Bone marrow (tissue), 2 donors: ENCODE measurements at places on chromosomes 6 and 20.

- DNase-seq, result no peak
Measured at GRCh38 chr6:17709476-17709875, 2.8 kb upstream of the NUP153 start.

DNA sequence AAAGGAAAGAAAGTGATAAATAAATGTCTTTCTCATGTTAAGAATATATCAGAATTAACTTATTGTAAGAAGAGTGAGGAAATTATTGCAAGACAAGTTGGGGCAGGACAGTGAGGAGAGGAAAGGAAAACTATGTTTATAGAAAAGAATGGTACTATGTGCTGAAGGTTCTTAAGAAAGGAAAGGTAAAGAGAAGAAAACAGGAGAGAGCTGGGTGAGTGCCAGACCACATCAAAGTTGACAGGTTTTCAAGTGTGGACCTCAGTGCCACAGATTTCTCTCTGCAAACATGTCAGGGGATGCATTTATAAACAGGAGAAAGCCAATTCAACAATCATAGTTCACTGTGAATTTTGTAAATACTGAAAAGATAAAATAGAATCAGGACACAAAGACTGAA is 439.2 kb downstream of the PKHD1 start:
- no peak for DNase-seq

GRCh38 chr6:113432521-113433334 is 424.4 kb upstream of the MARCKS start:
- DNase-seq, result no peak

DNA sequence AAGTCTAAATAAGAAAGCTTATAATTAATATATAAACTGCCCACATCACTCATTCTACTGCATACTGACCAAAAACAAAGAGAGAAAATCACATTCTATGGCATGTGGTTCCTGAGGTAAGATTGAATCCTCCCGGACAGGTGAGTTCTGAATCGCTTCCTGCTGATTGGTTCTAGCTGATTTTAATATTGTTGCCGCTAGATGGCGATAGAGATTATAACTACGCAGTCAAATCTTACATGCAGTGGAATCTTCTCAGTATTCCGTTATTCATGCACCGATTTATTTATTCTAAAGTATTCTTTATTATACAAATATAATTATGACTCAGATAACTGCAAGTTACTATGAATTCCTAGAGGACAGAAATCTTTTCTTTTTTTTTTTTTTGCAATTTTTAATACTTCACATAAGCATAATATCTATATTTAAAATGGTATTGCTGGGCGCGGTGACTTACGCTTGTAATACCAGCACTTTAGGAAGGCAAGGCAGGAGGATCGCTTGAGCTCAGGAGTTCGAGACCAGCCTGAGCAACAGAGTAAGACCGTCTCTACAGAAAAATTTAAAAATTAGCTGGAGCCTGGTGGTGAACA is 24.2 kb upstream of the TMX4 start:
- no peak for DNase-seq

GRCh38 chr6:101803136-101803535 is 409.6 kb downstream of the GRIK2 start:
- no peak for DNase-seq
